Lower lobe of right lung (tissue), 2 donors: ENCODE measurements at places on chromosomes 16 and 17. TPM values are rescaled to one million over a fixed set of nuclear protein-coding genes. Genes with fewer than 3 reads are reported as not detected.

CIBAR2 gene
- total RNA-seq = 12.8 TPM

KRT12 gene
- total RNA-seq = not detected

- no peak for DNase-seq
Observed at GRCh38 chr17:68390888-68391545, 66.3 kb downstream of the WIPI1 start.

- no peak for DNase-seq
Observed at GRCh38 chr17:6165806-6166205, 95.6 kb downstream of the WSCD1 start.

RASL10B gene
- 1.9 TPM for total RNA-seq

- no peak for DNase-seq
Observed at GRCh38 chr17:20039037-20039436, 29.9 kb downstream of the SPECC1 start.

DNA sequence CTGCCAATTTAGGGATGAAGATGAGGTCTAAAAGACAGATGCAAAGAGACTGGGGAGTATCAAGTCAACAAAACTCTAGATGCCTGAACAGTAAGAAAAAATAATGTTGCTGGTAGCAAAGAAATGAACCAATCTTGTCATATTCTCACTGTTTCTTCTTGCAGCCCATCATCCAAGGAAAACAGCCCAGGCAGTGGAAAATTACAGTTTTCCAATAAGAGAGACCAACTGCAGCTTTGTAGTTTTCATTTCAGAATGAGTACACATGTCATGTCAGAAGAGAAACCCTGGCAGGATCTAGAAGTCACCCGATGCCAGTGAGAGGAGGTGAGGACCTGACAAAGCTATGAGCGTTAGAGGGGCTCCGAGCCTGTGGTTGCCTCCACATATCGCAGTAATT, 500.4 kb upstream of the PSMD7 start:
- no peak for DNase-seq

- DNase-seq = no peak
Observed at GRCh38 chr17:80647746-80648145, 103.1 kb downstream of the RPTOR start.

DNA sequence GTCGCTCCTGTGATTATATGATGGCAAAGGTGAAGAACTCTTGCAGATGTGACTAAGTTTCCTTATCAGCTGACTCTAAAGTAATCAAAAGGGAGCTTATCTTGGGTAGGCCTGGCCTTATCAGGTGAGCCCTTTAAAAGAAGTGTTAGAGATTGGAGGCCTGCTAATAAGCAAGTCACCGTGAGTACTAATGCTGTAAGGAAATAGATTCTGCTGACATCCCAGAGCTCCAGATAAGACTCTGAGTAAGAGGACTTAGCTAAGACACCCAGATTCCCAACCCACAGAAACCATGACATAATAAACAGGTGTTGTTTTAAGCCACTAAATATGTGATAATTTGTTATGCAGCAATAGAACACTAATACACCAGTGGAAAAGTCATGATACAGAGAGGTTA, 99.9 kb upstream of the FAM20A start:
- no peak for DNase-seq

- peak; percentile 73 for DNase-seq
Observed at GRCh38 chr17:43673516-43674323, 12.0 kb upstream of the MEOX1 start.

DNA sequence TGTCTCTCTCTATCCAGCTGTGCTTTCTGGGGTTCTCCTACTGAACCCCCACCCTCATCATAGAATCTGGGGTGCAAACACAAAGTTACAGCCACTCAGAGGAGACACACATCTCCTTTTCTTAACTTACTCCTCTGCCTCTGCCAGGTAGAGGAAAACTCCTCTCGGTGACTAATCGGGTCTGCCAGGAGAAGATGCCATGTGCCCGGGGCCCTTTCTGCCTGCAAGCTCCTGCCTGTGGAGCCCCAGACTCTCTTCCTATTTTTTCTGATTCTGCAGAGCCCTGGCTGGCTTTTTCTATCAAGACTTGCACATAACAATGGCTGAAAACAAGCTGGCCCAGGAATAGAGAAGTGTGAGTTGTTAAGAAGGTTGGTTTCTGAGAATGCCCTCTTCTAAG, 10.4 kb downstream of the SLC6A4 start:
- DNase-seq = no peak

GRCh38 chr16:66304151-66304550, 62.3 kb upstream of the CDH5 start:
- no peak for DNase-seq

DNA sequence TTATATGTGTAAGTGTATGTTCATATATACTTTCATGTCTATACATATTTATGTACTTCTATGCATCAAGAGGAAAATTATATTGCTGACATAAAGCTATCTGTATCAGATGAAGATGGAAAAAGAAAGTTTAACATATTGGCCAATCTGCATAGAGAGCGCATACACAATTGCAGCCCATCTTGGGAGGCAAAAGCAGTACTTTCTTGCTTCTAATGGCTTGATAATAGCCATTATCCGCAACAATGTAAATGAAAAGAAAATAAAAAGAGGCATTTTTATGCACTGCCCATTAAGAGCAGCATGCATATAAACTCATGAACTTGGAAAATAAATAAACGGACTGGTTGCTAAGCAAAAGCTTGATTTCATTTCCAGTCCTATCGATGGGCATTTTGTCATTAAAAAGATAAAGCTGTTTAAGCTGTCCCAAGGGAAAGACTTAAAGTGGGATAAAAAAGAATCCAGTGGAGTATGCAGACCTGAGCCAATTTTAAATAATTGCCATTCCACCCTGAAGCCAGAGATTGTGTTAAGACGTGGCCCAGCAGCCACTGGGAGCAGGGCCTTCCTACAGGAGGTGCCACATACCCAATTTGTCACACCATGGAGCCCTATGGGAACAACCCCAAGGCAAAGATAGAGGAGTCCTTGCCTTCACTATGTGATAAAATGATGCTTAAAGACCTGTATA, 183.6 kb upstream of the CDH11 start:
- no peak for DNase-seq

- no peak for DNase-seq
Observed at GRCh38 chr16:22022151-22022550, 14.2 kb downstream of the MOSMO start.
